ENCODE measurements at places on chromosomes 3 and 15.
A peak's percentile ranks its signal among the peaks of the same experiment; 100 is the strongest.

- no peak for DNase-seq
Observed at GRCh38 chr15:97174886-97175540, 785.5 kb upstream of the ARRDC4 start.

GRCh38 chr15:39884351-39884750 lies 35.7 kb downstream of the GPR176 start:
- DNase-seq = no peak

GRCh38 chr3:33007776-33008175 lies 56.3 kb downstream of the CCR4 start:
- no peak for DNase-seq

GRCh38 chr3:47113669-47114365 lies 50.1 kb downstream of the SETD2 start:
- DNase-seq = peak; percentile 92

GRCh38 chr3:46607603-46608028 lies 4.7 kb upstream of the FAM240A start:
- DNase-seq = peak; percentile 63

DNA sequence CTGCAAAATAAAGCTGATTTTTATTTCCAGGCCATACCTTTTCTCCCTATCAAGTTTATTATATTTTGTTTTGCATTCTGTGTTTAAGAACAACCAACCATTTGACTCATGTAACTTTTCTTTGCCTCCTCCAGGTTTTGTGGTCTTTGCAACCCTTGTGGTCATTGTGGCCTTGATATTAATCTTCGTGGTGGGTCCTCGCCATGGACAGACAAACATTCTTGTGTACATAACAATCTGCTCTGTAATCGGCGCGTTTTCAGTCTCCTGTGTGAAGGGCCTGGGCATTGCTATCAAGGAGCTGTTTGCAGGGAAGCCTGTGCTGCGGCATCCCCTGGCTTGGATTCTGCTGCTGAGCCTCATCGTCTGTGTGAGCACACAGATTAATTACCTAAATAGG lies 27.6 kb downstream of the NIPA2 start:
- no peak for DNase-seq

- no peak for DNase-seq
Observed at GRCh38 chr3:126360046-126360713, 3.0 kb upstream of the KLF15 start.

DNA sequence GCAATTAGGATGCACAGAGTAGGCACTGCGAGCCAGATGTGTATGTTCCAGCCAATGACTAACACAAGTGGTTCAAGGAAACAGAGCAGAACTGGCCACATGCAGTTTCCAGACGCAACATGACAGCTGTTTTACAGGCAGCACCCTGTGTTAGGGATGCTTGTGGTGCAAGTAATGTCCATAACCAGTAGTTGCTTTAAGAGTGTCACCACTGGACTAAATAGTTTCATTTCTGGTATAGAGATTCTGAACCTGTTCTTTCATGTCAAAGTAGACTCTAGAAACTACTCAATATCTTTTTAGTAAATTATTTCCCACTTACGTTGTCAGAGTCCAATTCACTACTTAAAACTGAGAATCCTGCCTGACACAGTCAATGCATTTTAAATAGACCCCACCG lies 14.5 kb upstream of the LPP start:
- no peak for DNase-seq

GRCh38 chr3:168085491-168086119 lies 10.1 kb downstream of the GOLIM4 start:
- DNase-seq = no peak

GRCh38 chr3:45170096-45170495 lies 23.9 kb upstream of the CDCP1 start:
- DNase-seq = peak; percentile 65

- DNase-seq = no peak
Observed at GRCh38 chr15:86608461-86609205, 529.0 kb downstream of the AGBL1 start.

GRCh38 chr3:178195824-178196223 lies 340.4 kb upstream of the KCNMB2 start:
- DNase-seq = peak; percentile 84

DNA sequence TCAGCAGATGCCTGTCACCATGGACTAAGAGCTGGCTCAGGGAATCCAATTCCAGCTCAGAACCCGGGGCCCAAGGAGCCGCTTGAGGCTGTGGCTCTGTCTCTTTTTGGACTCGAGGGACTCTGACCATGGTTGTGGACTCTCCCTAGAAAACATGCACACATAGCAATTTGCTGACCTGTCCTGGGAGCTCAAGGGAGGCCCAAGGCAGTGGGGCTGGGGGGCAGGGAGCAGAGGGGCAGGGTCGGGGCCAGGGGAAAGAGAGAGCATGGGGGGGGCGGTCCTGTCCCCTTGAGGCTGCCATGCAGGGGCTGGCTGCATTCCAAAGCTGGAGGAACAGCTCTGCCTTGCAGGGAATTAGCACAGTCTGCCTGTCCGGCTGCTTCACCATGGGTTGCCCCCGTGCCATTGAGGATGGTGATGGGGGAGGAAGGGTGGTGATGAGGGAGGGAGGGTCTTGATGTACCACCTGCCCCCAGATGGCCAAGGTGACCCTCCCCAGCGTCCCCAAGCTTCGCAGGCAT lies 190.1 kb downstream of the GOLGA6L6 start:
- DNase-seq = no peak

- no peak for DNase-seq
Observed at GRCh38 chr3:141321109-141321497, 47.2 kb upstream of the ZBTB38 start.

GRCh38 chr3:40718209-40718608 lies 193.4 kb downstream of the ZNF621 start:
- no peak for DNase-seq

GRCh38 chr3:17054982-17055343 lies 170.2 kb downstream of the PLCL2 start:
- DNase-seq = no peak

DNA sequence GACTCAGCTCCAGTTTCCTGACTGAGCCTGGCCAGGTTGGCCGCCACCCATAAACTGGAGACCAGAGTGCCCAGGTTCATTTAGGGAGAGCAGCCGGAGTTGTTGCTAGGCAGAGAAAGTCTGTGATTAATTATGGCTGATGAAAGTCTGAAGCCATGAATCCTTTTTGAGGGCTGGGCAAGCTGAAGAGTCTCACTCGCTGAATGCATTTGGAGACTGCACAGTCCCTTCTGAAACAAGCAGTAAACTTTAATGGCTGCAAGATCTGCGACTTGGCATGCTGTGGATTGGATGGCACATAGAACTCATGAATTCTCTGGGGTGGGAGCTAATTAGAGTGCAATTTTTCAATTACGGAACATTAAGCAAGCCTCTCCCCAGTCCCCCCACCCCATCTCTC lies 282.1 kb downstream of the RPLP1 start:
- DNase-seq = peak; percentile 54

DNA sequence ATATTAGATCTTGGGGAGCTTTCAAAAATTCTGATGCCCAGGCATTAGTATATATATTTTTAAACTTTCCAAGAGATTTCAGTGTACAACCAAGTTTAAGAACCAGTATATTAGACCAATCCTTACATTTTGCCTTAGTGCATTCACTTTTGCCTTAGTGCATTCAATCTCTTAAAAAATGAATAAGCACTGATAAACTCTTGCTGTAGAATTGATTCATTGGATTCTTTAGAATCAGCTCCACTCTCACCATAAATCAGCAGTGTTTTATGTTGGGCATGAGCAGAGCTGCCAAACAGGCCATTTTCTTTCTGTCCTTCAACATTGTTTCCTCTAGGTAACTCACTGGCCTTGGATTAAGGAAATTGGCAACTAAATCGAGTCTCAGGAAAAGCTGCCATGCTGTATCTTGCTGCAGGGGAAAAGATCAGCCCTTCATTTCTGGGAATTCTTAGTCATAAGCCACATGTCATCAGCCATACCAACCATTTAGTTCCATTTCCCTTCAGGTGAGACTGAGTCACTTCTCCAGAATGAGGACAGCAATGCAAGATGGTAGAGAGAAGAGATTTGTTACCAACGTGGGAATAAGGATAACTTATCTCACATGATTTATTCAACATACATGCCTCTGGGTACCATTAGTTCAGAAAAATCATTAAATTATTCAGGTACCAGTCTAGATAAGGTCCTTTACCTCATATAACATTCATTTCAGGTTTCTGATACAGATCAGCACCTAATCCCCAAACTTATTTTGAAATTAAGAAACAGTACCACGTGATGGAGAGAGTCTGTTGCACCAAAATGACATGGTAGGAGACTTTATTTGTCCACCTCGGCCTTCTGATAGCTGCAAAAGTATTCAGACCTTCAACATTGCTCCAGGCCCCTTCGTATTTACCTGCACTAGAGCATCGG lies 192.5 kb downstream of the P3H2 start:
- DNase-seq = peak; percentile 12

DNA sequence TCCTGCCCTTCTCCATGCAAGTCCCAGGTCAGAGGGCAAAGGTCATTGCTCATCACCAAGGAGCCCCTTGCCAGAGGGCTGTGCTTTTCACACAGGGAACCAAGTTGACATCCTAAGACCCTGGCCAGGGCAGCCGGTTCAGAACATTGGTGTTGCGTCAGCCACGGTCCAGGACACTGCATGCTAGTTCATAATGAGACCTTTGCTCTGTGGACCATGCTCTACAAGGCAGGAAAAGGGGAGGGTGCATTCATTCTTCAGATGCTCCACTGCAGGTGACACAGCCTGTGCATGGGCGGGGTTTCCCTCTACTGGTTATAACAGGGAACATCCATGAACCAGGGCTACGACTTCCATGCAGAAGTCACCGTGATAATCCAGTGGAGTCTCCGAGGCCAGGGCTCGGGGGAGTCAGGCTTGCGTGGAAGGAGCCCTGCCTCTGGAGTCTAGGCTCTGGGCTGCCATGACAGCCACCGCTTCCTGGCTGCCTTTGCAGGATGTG lies 81.6 kb downstream of the OCA2 start:
- no peak for DNase-seq

- DNase-seq = no peak
Observed at GRCh38 chr3:169604118-169604517, 59.4 kb downstream of the MECOM start.

GRCh38 chr3:46898321-46899150 lies 21.0 kb downstream of the PTH1R start:
- DNase-seq = no peak

DNA sequence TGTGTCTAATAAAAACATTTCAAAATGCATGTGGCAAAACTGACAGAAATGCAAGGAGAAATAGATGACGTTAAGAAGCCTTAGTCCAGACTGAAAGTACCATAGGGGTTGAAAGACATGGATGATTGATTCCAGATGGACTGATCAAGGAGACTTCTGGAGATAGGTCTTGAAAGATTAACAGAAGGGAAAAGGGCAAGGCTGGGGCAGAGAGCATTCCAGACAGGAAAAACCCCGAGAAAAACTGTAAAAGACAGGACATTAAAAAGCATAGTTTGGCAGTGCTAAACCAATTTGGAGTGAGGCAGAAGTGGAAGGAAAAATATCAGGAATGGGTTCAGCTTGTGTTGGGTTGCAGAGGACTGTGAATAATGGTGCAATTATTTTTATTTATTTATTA lies 375.2 kb upstream of the SGO1 start:
- DNase-seq = no peak

DNA sequence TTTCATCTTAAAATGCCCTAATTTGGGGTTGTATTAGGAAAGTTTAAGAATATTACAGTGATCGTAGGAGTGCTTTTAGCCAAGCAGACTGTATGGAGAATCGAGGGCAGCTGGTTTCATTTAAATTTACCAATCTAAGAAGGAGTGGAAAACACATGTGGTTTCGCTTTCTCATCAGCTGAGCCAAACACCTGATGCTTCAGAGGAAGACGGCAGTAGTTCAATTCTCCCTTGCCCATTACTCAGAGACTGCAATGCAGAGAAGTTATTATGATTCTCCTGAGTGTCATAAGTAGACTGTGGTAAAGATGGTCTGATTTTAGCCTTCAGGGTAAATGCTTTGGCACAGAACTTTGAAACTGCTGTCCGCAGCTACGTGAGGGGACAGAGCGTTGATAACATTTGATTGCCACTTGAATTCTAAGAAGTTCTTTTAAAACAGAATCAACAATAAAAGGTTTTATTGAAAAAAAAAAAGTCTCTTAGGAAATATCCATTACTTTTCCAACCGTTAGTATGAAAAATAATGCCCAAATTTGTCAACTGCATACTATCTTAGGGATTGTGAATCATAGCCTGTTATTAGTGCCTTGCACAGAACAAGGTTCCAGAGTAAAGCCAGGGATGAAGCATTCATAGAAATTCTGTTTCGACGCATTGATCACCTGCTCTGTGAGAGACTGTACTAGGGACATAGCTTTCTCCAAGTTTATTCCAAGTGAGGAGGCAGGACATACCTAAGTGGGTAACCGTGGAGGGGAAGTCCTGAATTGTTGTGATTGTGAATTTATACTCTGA lies 25.6 kb downstream of the LYSMD4 start:
- DNase-seq = peak; percentile 90

DNA sequence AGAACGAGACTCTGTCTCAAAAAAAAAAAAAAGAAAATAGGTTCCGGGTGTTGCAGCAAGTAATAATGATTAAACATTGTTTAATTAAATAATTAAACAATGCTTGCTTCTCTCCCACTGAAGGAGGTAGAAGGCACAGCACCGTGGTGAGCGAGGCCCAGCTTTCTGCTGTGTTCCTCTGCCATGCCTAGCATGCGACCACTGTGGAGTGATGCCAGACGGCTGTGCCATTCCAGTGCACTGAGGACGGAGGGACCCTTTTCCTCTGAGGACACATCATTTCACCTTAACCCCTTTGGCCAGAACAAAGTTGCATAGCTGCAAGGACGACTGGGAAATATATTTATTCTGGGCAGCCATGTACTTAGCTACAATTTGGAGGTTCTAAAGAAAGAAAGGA lies 322.8 kb upstream of the TPRG1 start:
- no peak for DNase-seq

GRCh38 chr3:188339410-188340295 lies 185.7 kb downstream of the LPP start:
- DNase-seq = no peak

- peak; percentile 72 for DNase-seq
Observed at GRCh38 chr3:132730891-132731580, 8.8 kb upstream of the NPHP3 start.

DNA sequence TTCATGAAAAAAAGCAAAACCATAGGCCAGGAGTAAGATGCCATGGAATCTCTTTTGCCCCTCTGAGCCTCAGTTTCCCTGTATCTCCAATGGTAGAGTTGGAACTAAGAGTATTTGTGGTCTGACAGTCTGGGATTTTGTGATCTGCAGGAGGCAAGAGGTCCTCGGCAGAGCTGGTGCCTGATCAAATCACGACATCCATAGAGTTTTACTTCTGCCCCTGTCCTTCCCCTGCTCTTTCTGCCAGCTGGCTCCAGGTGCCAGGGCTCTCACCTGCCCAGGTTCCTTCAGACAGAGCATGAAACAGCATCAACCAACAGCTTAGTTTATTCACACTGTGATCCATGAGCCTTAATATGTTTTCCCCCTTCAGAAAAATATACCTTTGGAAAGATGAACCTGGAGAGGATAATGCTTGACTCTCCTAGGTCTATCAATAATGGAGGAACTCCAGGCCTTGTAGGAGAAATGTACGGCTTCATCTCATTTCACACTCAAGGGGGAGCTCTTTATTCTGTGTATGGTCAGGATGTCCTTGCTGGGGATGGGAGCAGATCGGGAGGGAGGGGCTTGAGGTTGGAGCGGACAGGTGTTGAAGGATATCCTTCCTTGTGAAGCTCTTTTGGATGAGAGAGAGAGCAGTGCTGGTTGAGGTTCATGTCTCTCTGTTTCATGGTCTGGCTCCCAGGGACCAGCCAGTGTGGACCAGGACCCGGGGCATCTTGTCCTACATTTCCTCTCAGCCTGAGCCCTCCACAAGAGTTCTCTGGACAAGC lies 309.9 kb downstream of the RPLP1 start:
- DNase-seq = no peak
